ENCODE measurements at places on chromosomes 7 and 10. TPM values are rescaled to one million over a fixed set of nuclear protein-coding genes. Genes with fewer than 3 reads are reported as not detected.

Gene GOLGA7B
- total RNA-seq: not detected

Gene CXCL12
- total RNA-seq: 83.5 TPM

Gene RASSF4
- total RNA-seq: 21.4 TPM

Gene ZNF117
- total RNA-seq: 9.9 TPM
